ENCODE measurements at places on chromosomes 12 and 14.

DNA sequence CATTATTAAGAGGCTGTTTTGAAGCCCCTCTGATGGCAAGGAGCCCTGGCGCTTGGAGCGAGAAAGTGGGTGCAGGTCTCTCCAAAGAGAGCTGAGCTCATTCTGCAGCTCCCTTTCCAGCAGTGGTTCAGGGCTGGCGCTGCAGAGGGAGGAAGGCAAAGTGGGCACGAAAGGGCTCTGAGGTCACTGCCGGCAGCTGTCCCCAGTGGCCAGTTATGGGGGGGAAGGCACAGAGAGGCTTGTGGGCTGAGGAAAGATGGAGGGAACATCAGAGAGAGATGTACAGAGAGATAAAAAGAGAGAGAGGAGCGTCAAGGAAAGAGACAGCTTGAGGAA lies 75.2 kb upstream of the TBX5 start:
- no peak for DNase-seq

GRCh38 chr12:52976574-52977071 lies 27.7 kb downstream of the KRT18 start:
- no peak for DNase-seq

DNA sequence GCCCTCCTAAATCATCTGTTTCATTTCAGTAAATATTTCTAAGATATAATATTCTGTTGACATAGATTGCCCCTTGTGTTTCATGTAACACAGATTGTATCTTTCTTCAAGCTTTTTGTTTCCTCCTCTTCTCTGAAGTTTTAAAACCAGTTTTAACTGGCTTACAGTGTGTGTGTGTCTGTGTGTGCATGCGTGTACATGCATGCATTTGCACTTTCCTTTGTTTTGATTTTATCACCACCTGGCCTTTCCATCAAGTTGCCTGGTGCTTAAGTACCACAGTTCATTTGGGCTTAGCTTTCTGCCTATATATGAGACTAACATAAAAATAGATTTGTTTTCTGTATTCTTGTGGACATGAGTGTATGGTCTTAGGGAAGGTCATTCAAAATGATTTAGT lies 31.9 kb downstream of the ETNK1 start:
- DNase-seq, result no peak

DNA sequence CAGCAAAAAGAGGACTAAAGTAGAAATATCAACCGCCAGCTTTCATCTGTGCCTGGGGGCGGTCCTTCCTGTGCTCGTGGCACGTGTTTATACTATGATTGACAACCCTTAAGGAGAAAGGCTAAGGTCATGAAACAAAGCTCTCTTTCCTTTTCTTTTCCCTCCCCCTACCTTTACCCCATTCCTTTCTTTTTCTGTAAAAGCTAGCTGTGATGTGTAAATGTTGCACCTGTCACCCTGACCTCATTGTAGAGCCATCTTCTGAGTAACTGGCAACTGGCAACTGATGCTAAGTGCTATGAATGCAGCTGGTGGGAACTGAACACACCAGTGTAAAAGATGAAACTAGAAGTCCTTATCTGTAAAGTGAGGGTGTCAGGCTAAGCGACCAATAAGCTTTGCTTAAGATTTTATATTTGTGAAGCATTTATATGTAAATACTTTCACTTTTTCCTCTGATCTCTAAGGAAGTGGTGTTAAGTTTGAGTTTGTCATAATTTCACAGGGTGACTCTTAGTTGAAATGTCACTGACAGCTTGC lies 102.8 kb upstream of the BCAT1 start:
- DNase-seq, result peak; percentile 50

DNA sequence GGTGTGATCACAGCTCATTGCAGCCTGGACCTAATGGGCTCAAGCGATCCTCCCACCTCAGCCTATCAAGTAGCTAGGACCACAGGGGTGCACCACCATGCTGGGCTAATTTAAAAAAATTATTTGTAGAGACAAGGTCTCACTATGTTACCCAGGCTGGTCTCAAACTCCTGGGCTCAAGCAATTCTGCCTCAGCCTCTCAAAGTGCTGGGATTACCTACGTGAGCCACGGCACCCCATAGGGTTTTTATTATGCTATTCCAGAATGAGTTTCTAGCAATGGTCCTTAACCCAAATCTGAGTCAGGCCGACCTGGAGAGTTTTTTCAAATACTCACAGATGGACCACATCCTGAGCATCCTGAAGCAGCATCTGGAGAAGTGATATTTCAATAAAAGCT lies 159.8 kb downstream of the CPNE8 start:
- DNase-seq, result no peak

DNA sequence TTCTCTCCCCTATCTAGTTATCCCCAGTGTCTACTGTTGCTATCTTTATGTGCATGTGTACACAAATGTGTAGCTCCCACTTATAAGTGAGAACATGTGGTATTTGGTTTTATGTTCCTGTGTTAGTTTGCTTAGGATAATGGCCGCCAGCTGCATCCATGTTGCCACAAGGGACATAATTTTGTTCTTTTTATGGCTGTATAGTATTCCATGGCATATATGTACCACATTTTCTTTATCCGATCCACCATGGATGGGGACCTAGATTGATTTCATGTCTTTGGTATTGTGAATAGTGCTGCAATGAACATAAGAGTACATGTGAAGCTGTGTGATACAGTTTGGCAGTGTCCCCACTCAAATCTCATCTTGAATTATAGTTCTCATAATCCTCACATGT lies 218.1 kb downstream of the KSR2 start:
- DNase-seq, result no peak

DNA sequence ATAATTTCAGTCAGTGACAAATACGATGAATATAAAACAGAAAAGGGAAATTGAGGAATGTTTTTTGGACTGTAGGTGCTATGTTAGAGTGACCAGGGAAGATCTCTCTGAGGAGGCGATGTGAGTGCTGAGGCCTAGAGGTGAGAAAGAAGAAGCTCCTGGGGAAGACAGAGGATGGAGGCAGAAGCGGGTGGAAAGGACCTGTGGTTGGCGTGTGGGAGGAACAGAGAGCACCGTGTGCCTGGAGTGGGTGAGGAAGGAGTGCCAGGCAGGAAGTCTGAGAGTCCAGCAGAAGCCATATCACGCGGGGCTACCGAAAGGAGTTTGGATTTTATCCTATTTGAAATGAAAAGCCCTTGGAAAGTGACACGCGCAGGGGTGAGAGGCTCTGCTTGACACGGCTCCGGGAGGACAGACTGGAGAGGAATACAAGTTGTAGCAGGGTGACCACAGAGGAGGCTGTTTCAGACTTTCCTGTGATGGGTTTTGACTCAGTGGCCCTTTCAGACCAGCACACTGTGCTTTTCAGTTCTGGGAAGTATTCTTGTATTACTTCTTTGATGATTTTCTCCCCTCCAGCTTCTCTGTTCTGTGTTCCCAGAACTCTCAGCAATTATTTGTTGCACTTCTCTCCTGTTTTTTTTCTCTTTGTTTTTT lies 96.9 kb downstream of the VRK1 start:
- no peak for DNase-seq

- DNase-seq, result no peak
Measured at GRCh38 chr12:47556261-47557030, 149.4 kb downstream of the RPAP3 start.

DNA sequence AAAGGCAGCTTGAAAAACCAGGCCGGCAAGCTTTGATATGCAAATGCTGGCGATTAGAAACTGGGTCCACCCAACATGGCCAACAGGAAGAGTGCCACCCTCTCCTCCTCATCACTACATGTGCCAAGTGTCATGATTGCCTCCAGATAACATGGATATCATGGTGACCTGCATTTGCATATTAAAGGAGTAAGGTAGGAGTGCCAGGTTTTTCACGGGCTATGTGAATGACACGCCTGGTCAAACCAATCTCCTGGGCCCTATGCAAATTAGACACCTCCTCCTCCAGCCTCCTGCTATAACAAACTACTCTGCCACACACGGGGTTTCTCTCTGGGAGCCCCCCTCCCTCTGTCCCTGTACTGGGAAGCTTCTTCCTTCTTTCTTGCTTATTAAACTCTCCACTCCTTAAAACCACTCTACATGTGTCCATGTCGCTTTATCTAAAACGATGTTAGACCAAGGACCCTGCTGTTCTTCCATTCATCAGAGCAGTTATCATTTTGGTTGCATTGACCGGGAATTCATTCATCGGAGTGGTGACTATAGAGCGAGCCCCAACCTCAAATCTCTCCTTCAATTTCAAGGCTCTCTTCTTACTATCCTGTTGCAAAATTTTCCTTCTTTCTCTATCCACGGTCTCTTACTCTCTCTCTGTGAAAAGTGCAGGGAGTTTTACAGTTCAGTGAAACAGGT lies 27.5 kb downstream of the APOBEC1 start:
- no peak for DNase-seq

DNA sequence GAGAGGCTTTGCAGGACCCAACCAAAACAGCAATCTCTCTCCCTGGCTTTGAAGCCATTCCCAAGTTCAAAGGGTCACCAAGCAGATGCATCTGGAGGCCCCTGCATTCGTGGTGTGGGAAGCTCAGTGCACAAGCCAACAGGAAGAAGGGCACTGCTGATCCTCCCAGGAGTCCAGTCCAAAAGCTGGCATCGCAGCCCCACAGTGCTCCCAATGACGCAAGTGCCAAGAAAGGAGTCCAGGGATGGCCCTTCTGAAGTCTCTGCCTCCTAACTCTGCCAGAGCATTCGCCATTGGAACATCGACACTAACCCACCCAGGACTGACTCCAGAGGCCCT lies 25.1 kb downstream of the PXN start:
- DNase-seq, result no peak

DNA sequence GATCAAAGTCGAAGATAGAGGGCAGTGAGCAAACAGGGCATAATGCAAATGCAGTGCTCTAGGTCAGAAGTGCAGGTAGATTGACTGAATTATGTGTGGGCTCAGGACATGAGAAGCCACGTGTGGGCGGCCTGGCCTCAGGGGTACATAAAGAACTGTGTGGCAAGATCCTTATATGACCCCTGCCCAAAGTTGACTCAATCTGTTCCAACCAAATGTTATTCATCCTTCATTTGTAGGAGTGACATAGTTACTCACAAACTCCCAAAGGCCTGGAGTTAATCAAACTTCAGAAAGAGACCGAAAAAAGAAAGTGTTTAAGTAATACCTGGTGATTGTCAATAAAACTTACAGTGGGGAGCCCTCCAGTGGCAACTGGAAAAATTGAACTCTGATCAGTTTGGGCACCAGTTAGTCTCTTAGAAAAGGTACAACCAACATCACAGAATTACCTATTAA lies 150.4 kb upstream of the FAR2 start:
- no peak for DNase-seq

- DNase-seq, result no peak
Measured at GRCh38 chr12:66717036-66717673, 38.3 kb upstream of the GRIP1 start.

- peak; percentile 77 for DNase-seq
Measured at GRCh38 chr12:12560587-12561370, 1.9 kb downstream of the DUSP16 start.

DNA sequence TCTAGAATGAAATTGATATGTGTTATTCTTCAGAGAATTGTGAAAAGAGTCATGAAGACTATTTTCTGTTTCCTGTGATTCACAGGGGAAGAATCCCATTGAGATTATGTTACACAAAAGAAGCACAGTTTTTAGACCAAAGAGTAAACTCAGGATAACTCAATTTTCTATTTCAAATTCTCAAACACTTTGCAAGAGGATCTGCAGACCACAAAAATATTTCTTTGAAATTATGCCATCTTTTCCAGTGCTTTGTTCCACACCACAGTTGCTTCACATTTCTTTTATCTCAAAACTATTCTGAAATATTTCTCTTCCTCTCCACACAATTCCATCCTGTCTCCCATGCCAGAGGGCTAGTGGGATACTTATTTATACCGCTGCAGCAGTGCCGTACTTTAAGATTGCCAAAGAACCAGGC lies 188.9 kb upstream of the FOXG1 start:
- no peak for DNase-seq

Measured in CD4-positive, alpha-beta T cell treated with Interferon gamma for 1 hour (primary cell).